Airway epithelial cell (primary cell): ENCODE measurements at places on chromosomes 1 and 21. TPM values are rescaled to one million over a fixed set of nuclear protein-coding genes. Genes with fewer than 3 reads are reported as not detected.

The KRTAP19-3 gene
- total RNA-seq, result not detected in 2 replicates

The SPRR1B gene
- total RNA-seq, result 1,378 and 2,304 TPM in 2 replicates

The PTGFR gene
- total RNA-seq, result 0.05 and 0.14 TPM in 2 replicates

The ZNF648 gene
- 0.14 TPM in 1 of 2 replicates, not detected in the other for total RNA-seq

The PTPN7 gene
- not detected in 2 replicates for total RNA-seq

The LENEP gene
- total RNA-seq, result 0.92 TPM in 1 of 2 replicates, not detected in the other

The LMX1A gene
- total RNA-seq, result not detected in 2 replicates

The TEX38 gene
- total RNA-seq, result not detected in 2 replicates

The NDUFS5 gene
- 492 and 758 TPM in 2 replicates for total RNA-seq

The TNFRSF8 gene
- 0.09 TPM in 1 of 2 replicates, not detected in the other for total RNA-seq

The FAM167B gene
- total RNA-seq, result not detected in 2 replicates

The PROK1 gene
- not detected in 2 replicates for total RNA-seq

The ATAD3C gene
- total RNA-seq, result 0.14 TPM in 1 of 2 replicates, not detected in the other

The KRTAP19-1 gene
- total RNA-seq, result not detected in 2 replicates

The SHISAL2A gene
- 0.14 TPM in 1 of 2 replicates, not detected in the other for total RNA-seq

The KDM5B gene
- total RNA-seq, result 55.8 and 75.8 TPM in 2 replicates

The TRPM2 gene
- total RNA-seq, result not detected in 2 replicates

The IQCC gene
- total RNA-seq, result 1.9 and 3.5 TPM in 2 replicates

The PCNX2 gene
- total RNA-seq, result 12.2 and 13.1 TPM in 2 replicates

The B3GALT2 gene
- total RNA-seq, result not detected in 2 replicates

The LYSMD1 gene
- total RNA-seq, result 7.2 and 9.7 TPM in 2 replicates

The SAMD13 gene
- total RNA-seq, result 1.1 and 1.3 TPM in 2 replicates

The NBPF4 gene
- total RNA-seq, result not detected in 2 replicates

The C21orf58 gene
- 3.7 and 4.3 TPM in 2 replicates for total RNA-seq

The NRIP1 gene
- 14.8 and 25.4 TPM in 2 replicates for total RNA-seq

The ANKRD45 gene
- 0.70 TPM in 1 of 2 replicates, not detected in the other for total RNA-seq

The FCRLA gene
- total RNA-seq, result 0.21 TPM in 1 of 2 replicates, not detected in the other

The NUP210L gene
- total RNA-seq, result not detected in 2 replicates

The AMIGO1 gene
- total RNA-seq, result 0.19 and 0.56 TPM in 2 replicates

The CLCNKA gene
- total RNA-seq, result not detected in 2 replicates

The OR2L8 gene
- not detected in 2 replicates for total RNA-seq

The KRTAP11-1 gene
- total RNA-seq, result not detected in 2 replicates

The PIK3C2B gene
- total RNA-seq, result 11.1 and 20.5 TPM in 2 replicates

The REG4 gene
- total RNA-seq, result not detected in 2 replicates

The CLDN8 gene
- 0.88 and 1.1 TPM in 2 replicates for total RNA-seq

The DCST2 gene
- total RNA-seq, result 0.07 TPM in 1 of 2 replicates, not detected in the other

The RIMKLA gene
- not detected in 2 replicates for total RNA-seq

The RGSL1 gene
- not detected in 2 replicates for total RNA-seq

The ATP5PF gene
- 80.8 and 98.7 TPM in 2 replicates for total RNA-seq

The RHD gene
- not detected in 2 replicates for total RNA-seq

The CBR3 gene
- 8.3 and 12.8 TPM in 2 replicates for total RNA-seq

The ZCCHC17 gene
- total RNA-seq, result 34.2 and 47.7 TPM in 2 replicates
